ENCODE measurements at places on chromosomes 2 and 18.

DNA sequence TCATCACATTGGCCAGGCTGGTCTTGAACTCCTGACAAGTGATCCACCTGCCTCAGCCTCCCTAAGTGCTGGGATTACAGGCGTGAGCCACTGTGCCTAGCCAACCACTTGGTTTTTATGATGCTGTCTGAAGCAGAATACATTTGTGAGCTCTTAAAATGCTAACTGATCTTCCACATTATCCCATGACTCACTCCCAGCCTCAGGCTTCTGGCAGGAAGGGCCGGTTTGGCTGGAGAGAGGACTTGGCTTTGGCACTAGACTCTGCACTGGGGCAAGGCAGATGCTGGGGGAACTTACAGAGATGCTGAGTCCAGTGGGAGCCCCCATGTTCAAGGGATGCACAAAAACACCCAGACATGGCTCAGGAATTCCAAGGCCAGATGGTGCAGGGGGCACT, 40.5 kb upstream of the SH3BP4 start:
- DNase-seq = no peak

- no peak for DNase-seq
These were observed 104.8 kb upstream of the SLC8A1 start for GRCh38 chr2:40556739-40557138.

- DNase-seq = no peak
These were observed 25.2 kb downstream of the TRABD2A start for GRCh38 chr2:84855731-84856130.

DNA sequence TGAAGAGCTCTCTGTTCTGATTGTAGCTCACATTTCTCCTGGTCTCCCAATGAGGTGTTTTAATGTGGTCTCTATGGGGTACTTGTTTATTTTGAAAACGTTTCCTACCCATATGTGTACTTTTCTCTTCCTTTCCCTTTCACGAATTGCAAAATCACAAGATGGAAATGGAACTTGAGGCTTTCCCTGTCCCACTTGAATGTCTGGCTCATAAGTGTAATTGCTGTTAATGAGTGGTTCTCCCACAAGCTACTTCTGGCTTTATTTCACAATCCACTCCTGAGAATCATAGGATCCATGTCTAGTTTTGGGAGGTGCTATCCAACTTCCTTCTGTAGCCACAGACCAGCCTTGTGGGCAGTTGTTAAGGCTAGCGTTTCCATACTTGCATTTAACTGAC, 81.1 kb upstream of the CAVIN2 start:
- no peak for DNase-seq

- DNase-seq = no peak
These were observed 19.6 kb upstream of the STON1 start for GRCh38 chr2:48510329-48510728.

- no peak for DNase-seq
These were observed 27.9 kb downstream of the PSD4 start for GRCh38 chr2:113201496-113202304.

DNA sequence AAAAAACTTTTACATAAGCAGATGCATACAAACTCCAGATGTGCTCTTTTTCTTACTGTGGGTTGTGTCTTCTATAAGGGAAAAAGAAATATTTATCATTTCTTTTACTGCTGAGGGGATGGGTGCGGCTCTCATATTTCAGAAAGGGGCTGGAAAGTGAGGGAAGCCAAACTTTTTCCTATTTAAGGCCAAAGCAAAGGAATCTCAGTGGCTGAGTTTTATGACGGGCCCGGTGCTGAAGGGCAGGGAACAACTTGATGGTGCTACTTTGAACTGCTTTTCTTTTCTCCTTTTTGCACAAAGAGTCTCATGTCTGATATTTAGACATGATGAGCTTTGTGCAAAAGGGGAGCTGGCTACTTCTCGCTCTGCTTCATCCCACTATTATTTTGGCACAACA, at the start of gene COL3A1:
Gene COL3A1, plus strand, starts transcription at position 210 of the 400 bp plus-strand sequence. Its CDS starts 117 bp downstream, at position 327.
- no peak for DNase-seq

DNA sequence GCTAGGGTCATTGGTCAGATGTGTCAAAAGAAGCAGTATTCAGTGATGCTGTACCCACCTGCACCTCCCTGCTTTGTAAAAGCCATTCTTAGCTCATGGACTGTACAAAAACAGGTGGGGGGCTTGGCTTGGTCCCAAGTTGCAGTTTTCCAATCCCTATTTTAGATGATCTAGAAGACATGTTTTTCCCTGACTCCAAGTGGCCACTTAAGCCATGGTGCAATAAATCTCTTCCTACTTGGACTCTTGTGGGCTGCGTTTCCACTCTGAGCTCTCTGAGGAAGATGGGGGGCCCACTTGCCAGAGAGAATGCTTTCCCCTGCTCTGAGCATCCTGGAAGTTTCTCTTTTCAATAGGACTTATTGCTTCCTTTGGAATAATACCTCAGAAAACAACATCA, 57.0 kb upstream of the SPP2 start:
- DNase-seq = no peak

GRCh38 chr2:97693476-97693875, 19.9 kb upstream of the ZAP70 start:
- DNase-seq = no peak

DNA sequence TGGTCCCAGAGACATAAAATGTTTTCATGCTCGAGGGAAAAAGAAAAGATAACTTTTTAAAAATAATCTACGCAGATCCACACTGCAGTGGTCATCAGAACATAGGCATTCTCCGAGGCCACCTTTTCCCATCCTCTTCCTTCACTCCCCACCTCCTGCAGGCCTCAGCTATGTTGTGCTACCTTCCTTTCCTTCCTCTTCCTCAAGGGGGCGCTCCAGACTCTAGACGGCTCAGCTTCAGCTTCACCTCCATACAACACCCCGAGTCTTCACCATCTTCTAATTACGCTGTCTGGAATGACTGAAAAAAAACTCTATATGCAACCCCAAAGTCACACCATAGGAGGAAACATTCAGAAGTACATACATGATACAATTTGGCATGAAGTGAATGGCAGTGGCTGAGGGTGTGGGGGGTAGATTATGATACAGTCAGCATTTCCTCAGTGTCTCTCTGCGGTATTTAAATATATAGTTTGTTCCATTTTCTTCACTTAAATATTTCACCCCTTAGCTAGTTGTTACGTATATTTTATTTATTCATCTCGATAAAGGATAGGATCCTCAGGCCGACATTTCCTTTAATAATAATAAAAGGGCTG, 583.6 kb downstream of the IRS1 start:
- peak; percentile 57 for DNase-seq

DNA sequence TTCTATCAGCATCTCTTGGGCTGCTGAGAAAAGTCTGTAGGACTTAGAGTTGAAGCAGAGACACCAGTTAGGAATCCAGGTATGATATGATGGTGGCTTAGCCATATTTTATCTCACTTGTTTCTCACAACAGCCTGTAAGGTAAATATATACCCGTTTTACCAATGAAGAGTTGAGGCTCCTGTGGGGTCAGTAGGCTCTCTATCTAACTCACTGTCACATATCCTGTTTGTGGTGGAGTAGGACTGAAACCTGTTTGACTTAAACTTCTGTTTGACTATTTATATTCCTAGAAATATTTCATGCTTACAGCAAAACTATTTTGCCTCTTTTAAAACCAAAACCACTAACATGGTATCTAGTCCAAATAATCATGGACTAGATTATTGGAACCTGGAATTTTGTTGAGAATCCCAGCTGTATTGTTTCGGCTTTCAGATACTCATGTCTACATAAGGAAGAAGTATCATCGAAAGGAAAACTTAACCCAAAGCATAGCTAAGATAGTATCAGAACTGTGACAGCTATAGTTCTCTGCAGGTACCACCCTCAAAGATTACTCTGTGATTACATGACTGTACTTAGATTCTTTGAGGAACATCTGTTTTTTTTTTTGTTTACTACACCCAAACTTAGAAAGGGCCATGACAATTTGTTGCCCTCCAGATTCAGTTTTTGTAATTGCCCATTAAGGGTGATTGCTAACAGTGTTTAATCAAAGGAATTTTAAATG, 216.1 kb upstream of the THUMPD2 start:
- DNase-seq = no peak

- DNase-seq = no peak
These were observed 449.1 kb downstream of the TNS1 start for GRCh38 chr2:217553679-217554078.

DNA sequence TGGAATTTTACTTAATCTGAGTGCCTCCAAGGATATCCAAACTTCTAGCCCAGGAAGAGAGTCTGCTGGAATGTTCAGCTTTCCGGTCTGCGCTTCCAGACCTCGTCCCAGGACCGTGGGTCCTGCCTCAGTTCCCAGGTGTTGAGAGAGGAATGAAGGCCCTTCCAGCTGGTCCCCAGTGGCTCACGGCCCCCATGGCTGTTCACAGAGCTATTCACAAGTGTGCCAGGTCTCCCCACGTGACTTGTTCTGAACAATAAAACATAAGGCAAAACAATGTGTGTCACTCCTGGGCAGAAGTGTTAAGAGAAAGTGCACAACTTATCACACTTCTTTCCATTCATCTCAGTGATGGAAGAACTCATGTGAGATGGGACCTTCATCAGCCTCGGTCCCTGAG, 20.1 kb upstream of the TEX51 start:
- DNase-seq = no peak

- DNase-seq = peak; percentile 27
These were observed 23.6 kb downstream of the ALPK2 start for GRCh38 chr18:58605027-58606020.

DNA sequence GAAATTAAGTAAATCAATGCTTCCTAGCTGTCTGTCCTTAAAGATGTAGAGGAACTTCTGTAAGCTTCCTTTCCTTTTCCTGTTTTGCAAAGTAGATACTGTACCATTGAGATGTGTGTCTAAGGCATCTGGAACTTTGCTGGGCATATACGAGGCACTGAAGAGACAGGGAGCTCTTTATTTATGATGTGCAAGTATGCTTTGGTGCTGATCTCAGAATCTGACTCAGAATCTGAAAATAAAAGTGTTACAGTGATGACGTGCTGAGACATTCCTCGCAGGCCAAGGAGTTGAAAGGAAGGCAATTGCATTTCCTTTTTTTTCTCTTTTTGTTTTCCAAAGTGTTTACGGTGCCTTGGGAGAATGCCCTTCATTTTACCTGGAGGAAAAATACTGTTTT, 230.9 kb upstream of the RGPD4 start:
- no peak for DNase-seq

GRCh38 chr2:138157372-138157771, 193.1 kb downstream of the HNMT start:
- DNase-seq = no peak

DNA sequence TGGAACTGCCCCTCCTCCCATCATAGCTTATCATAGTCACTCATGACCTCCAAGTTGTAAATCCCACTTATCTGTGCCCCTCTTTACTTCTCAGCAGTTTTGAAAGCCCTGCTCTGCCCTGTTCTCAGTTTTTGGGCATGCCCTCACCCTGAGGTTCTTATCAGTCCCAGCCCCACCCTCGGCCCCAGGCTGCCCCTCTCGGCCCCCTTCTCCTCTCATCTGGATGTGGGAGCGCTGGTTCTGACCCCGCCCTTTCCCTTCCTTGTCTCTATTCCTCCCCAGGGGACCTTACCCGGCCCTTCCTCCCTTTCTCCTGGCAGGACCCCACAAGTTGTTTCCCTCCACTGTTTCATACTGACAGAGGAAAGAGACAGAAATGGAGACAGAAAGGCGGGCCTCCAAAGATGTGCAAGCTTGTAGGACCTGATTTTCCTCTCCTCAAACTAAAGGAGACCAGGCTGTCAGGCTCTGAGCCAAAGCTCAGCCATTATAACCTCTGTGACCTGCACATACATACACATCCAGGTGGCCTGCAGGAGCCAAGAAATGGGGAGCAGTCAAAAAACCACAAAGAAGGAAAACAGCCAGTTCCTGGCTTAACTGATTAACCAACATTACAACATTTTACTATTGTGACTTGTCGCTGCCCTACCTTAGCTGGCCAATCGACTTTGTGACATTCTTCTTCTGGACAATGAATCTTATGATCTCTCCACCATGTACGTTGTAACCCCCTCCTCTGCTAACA, 171.0 kb upstream of the HS6ST1 start:
- no peak for DNase-seq

DNA sequence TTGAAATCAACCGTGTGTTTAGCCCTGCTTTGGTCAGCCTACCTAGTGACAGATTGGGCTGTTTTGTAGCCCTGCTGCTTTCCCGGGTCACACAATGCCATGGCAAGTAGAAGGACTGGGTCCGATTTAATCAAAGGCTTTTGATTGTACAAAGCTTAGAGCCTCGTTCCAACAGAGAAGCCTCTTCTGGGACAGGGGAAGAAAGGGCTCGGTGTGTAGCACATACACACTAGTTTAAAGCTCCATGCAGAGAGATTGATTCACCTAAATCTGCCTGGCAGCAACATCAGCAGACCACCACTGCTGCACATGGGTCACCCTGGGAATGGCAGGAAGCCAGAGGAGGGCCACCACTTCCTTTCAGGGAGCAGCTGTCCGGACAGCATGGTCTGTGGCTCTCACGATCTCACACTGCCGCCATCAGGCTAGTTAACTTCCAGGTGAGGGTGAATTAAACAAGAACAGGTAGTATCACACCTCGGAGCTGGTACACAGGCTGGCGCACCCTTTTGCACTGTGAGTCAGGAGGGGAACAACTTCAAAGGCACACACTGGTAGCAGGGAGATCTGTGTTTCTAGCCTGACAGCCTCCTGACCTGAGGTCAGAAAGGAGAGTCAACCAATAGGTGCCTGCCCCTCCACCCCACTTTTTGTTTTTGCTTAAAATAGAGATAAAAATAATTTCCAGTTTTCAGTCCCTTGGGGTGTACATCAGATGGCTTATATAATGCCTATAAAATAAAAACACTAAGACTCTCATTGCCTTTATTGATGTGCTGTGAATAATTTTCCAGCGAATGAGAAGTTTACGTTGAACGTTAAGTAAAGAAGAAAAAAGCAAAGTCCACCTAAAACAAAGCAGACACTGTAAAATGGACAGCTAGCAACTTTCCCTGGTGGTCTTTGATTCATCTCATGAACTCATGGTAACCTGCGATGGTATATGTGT, 108.5 kb downstream of the CDCA7 start:
- DNase-seq = no peak

DNA sequence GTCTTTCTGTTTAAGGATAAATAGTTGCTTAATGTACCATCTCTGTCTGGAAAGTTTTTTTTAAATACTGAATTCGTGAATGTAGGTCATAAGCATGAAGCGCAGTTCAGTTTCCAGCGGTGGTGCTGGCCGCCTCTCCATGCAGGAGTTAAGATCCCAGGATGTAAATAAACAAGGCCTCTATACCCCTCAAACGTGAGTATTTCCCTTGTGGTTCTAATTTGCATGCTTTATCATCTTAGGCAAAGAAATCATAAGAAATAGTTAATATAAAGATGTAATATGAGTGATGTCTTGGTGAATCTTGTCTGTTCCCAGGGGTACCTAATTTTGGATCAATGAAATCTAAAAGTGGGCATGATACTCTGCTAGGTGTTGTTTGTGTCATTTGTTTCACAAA, 1.5 kb downstream of the NDC80 start:
- DNase-seq = no peak

- DNase-seq = no peak
These were observed 60.6 kb downstream of the PTPN4 start for GRCh38 chr2:119820275-119820674.
